ENCODE measurements at places on chromosomes 4 and X.

- DNase-seq, result no peak
These were observed 24.9 kb upstream of the UVSSA start for GRCh38 chr4:1321946-1322650.

- no peak for DNase-seq
These were observed 77.0 kb downstream of the COQ2 start for GRCh38 chr4:83207497-83208101.

GRCh38 chr4:185742766-185743165 lies 69.2 kb downstream of the SORBS2 start:
- no peak for DNase-seq

DNA sequence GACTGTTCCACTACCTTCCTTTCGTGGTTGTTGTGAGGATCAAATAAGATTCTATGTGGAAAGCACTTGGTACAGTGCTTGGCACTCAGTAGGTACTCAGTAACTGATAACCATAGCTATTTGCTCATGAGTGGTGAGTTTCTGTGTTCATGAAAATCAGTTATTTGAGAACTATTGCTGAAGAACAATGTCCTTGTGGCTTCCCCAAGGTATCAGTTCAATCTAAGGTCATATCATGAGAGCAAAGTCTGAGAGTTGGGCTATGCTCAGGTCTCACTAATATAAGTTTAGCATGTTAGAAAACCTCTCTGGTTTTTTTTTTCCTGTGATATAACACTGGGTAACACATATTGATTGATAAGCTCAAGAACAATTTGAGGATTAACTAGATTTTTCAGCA lies 147.8 kb downstream of the GRIA3 start:
- no peak for DNase-seq

DNA sequence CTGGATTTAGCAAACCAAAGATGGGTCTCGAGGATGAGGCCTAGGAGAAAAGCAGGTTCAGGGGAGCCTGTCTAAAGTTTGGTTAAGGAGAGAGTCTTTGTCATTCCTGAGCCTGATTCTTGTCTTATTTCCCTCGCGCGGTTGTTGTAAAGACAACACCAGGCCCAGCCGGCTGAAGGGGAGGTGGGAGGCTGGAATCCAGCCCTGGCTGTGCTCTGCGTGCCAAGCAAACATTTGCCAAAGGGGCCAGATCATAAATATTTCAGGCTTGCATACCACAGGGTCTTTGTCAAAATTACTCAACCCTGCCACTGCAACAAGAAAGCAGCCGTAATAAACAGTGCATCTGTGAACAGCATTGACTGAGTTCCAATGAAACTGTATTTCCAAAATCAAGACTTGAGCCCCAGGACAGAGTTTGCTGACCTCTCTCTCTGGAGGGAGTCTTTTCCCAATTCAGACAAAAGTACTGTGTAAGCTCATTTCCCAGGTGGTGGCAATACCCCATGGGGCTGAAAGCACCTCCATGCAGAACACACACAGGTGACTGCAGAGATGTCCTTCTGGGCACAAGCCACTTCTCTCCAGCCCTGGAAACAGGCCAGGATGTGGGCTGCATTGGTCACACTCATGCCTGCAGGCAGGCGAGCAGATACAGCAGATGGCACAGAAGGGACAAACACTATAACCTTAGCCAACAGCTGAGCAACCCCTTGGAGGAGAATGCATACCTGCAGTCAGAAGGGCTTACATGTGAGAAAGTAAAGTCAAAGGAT lies 320.3 kb downstream of the STK32B start:
- DNase-seq, result no peak

GRCh38 chrX:53047228-53047627 lies 1.4 kb upstream of the GPR173 start:
- DNase-seq, result no peak

- no peak for DNase-seq
These were observed 50.7 kb downstream of the CHST7 start for GRCh38 chrX:46624090-46624786.

GRCh38 chr4:121632636-121633035 lies 64.1 kb downstream of the ANXA5 start:
- no peak for DNase-seq

- DNase-seq, result no peak
These were observed 419.6 kb upstream of the LCORL start for GRCh38 chr4:18441203-18441590.

DNA sequence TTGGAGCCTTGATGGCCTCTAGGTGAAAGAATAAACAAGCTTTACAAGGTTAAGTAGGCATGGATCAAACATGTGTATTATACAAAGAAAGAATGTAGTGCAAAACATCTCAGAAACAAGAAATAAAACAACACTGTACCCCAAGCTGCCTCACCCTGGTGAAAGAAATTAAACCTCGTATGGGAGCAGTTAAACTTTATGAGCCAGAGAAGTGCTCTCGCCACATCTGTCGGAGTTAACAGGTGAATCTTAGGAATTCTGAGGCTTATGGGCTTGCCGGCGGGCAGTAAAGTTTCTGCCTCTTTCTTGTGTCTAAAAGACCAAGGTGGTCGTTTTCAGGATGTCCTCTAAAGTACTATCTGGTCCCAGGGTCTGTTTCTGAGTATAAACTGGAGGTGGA lies 34.0 kb upstream of the ARSH start:
- DNase-seq, result no peak

DNA sequence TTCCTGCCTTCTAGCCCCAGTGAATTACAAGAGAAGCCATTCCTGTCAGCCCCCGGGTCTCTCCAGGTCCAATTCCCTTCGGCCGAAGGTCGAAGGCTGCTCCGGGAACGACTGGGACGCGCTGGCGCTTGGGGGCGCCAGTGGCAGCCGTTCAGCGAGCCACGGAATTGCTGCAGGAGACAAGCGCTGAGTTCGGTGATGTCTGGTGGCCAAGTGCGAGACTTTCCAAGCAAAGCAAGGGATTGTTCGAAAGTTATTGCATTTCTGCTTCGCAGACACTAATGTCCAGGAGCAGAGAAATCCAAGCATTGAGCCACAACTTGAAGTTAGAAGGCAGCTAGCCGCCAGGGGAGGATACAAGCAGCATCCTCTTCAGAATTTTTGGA lies 1.1 kb upstream of the DKK2 start:
- no peak for DNase-seq

- no peak for DNase-seq
These were observed 110.8 kb upstream of the DGKK start for GRCh38 chrX:50581405-50581804.

DNA sequence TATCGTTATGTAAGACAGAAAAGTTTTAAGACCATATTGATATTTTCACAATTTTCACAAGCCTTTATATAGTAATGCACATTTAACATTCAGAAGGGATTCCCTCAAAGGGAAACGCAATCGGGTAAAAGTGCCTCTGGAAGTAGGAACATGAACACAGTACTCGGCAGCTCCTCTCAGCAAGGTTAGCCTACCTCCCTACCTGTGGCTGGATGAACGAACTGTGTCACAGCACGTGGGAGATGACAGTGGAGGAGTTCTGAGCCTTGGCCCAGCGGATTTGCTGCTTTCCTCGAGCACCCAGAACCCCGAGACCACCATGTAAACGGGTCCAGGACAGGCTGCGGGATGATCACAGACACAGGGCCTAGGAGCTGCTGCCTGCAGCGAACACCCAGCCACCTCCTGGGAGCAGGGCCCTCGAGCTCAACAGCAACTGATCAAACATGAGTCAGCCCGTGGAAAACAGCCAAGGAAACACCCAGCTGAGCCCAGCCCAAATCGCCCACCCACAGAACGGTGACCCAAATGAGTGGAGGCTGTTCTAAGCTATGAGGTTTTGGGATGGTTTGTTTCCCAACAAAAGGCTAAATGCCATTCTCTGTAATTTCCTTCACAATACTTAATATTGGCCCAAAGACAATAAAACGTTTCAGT lies 30.4 kb downstream of the FAT1 start:
- DNase-seq, result no peak

All from activated CD4-positive, alpha-beta T cell treated with anti-CD3 and anti-CD28 coated beads, Interleukin-2, amount 10 ng/mL, durations not matched to agents 7 days and 5 days (primary cell).